ENCODE measurements at places on chromosomes 13 and 19. TPM values are rescaled to one million over a fixed set of nuclear protein-coding genes. Genes with fewer than 3 reads are reported as not detected.
A peak's percentile ranks its signal among the peaks of the same experiment; 100 is the strongest.

DNA sequence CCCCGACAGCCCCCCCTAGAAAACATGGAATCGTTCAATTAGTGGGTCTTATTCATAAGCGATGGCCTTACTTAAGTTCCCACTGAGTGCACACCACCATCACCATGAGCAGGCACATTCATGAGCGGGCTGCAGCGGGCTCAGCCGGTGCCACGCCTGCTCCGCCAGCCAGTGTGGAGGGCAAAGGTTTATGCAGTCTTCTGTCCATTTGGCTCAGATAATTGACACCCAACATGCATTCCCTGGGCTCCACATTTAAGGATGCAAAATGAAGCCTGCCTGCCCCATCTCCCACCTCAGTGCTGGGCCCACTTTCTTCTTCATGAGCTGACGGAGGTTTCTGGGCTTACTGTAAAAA, 12.1 kb downstream of the C19orf12 start:
- H3K27me3 ChIP-seq: no peaks in the 10 kb centered on the region
- H3K4me1 ChIP-seq: peaks cover 22% of the 10 kb centered on the region
- no peak overlapping the region for H3K4me3 ChIP-seq
- no peak for DNase-seq
- peaks cover 54% of the 10 kb centered on the region for H3K36me3 ChIP-seq

GRCh38 chr13:49781806-49782205, 10.7 kb downstream of the KPNA3 start:
- H3K4me1 ChIP-seq: peaks cover 18% of the 10 kb centered on the region
- peaks cover 10% of the 10 kb centered on the region for H3K36me3 ChIP-seq
- H3K27ac ChIP-seq: no peak overlapping the region
- H3K4me3 ChIP-seq: no peak overlapping the region
- no peak for DNase-seq

Gene LRRC25
- not detected for total RNA-seq

DNA sequence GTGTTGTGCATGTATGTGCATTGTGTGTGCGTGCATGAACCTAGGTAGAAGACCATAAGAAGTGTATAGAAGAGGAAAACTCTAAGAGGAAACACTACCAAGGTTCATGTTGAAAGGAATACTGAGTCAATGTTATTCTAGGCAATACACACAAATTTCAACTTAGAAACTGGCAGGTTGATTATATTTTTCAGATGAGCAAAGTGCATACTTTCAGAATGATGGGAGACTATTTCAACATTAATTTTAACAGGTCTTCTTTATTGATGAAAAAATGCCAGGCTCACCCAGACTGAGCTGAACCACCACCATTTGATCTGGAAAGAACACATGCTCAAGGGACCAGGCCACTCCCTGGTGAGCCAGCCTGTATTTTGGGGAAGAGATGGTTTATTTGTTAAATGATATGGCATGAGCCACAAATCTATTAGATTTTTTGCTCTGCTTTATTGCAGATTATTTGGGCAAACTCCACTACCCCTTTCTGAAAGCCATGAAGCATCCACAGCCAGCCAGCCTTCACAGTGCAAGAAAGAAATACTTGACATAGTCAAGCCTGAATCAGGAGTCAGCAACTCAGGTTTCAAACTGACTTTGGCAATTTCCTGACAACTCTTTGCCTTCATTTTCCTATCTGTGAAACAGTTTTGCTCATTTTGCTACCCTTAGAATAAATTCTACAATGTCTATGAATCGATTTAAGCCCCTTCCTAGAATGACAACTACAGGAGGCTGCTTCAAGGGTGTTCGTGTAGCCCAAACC, 368.9 kb downstream of the COG6 start:
- H3K4me3 ChIP-seq: no peak overlapping the region
- H3K36me3 ChIP-seq: peaks cover 9% of the 10 kb centered on the region
- DNase-seq: no peak
- peak overlapping the region; percentile 62 for H3K27ac ChIP-seq

- no peak overlapping the region for H3K4me3 ChIP-seq
- no peaks in the 10 kb centered on the region for H3K36me3 ChIP-seq
- no peak for DNase-seq
- H3K27me3 ChIP-seq: no peaks in the 10 kb centered on the region
- H3K27ac ChIP-seq: no peak overlapping the region
Observed at GRCh38 chr13:22049384-22049783, 378.5 kb downstream of the FGF9 start.

Gene DCLK1
- not detected for total RNA-seq

Gene KLC3
- 0.18 TPM for total RNA-seq

GRCh38 chr13:50513300-50513877, 330.1 kb downstream of the DLEU7 start:
- H3K4me1 ChIP-seq: peaks cover 2% of the 10 kb centered on the region
- no peaks in the 10 kb centered on the region for H3K36me3 ChIP-seq
- H3K4me3 ChIP-seq: no peak overlapping the region
- no peak for DNase-seq
- peaks cover 3% of the 10 kb centered on the region for H3K27me3 ChIP-seq

Gene POU2F2
- 49.5 TPM for total RNA-seq

DNA sequence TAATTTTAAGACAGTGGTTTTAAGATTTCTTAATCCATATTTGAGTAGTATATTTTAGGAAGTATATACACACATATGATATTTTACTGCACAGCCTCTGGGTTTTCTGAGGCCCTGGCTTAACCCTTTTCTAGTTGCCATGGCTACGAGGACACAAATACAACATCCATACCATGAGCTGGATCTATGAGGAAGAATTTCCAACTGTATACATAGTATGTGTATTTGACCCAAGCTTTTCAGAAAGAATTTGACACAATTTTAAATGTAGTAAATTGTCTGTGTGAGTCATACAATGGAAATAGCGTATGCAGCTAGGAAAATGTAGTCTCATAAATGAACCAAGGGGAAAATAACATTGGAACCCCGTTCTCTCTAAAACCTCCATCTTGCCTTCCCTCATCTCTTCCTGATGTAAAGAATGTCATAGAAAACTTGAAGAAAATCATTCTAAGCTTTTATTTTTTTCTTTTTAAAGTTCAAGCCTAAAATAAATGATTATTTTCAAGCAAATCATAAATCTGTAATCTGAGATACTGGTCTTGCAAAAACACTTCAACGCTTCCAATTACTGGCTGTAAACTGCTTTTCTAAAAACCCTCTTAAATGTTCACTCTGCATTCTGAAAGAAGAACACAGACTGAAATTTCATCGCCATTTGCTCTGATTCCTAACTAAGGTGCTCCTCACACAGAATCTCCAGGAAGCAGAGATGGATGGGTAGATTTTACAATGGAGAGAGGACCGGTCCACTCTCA, 172.4 kb downstream of the LACC1 start:
- H3K36me3 ChIP-seq: no peaks in the 10 kb centered on the region
- DNase-seq: no peak
- peaks cover 2% of the 10 kb centered on the region for H3K4me1 ChIP-seq
- no peak overlapping the region for H3K27ac ChIP-seq
- H3K4me3 ChIP-seq: no peak overlapping the region

DNA sequence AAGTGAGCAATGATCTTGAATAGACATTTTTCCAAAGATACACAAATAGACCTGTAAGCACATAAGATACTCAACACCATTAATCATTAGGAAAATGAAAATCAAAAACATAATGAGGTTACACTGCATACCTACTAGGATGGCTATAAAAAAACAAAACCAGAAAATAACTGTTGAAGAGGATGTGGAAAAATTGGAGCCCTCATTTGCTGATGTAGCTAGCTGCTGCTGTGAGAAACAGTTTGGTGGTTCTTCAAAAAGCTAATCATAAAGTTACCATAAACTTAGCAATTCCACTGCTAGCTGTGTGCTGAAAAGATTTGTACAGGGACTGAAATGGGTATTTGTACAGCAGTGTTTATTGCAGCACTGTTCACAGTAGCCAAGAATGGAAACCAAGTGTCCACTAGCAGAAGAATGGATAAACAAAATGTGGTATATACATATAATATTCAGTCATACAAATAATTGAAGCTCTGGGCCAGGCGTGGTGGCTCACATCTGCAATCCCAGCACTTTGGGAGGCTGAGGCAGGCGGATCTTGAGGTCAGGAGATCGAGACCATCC, 46.2 kb downstream of the PDS5B start:
- H3K27me3 ChIP-seq: no peaks in the 10 kb centered on the region
- no peak overlapping the region for H3K4me3 ChIP-seq
- H3K36me3 ChIP-seq: peaks cover 35% of the 10 kb centered on the region
- no peak overlapping the region for H3K27ac ChIP-seq

Gene KBTBD7
- total RNA-seq: 5.8 TPM

Gene ZNF667
- total RNA-seq: 0.09 TPM

DNA sequence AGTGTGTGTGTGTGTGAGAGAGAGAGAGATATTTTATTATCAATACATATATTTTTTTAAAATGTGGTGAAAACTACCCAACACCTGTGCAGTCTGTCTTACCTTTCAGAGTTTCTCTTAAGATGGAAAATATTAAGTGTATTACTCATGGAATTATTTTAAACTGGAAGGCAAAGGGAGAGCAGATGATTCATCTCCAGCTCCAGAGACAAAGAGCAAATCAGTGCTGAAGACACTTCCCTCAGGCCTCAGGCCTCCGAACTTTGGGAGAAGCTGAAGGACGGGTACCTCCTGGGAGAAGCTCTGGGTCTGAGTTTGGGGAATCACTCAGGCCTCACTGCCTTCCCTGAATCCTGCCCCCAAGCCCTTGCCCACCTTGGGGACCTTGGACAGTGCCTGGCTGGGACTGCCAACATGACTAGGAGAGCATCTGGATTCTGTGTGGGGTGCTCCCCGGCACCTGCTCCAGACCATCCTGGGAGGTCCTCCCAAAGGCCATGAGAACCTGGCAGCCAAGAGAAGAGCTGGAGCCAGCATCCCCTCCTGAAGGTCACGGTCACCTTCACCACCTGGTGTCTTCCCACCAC, 170.4 kb upstream of the UBL3 start:
- DNase-seq: no peak
- H3K4me3 ChIP-seq: no peak overlapping the region
- no peak overlapping the region for H3K27ac ChIP-seq
- H3K27me3 ChIP-seq: peaks cover 20% of the 10 kb centered on the region
- H3K4me1 ChIP-seq: no peaks in the 10 kb centered on the region
- H3K36me3 ChIP-seq: no peaks in the 10 kb centered on the region

DNA sequence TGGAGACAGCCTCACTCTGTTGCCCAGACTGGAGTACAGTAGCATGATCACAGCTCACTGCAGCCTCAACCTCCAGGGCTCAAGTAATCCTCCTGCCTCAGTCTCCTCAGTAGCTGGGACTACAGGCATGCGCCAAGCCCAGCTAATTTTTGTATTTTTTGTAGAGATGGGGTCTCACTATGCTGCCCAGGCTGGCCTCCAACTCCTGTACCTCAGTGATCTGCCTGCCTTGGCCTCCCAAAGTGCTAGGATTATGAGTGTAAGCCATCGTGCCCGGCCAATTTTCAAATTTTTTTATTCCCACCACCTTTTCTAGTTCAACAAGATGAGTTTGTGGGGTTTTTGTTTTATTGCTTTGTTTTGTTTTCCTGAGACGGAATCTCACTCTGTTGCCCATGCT, 31.7 kb downstream of the XPO4 start:
- DNase-seq: no peak
- H3K27ac ChIP-seq: no peak overlapping the region
- H3K36me3 ChIP-seq: peaks cover 8% of the 10 kb centered on the region
- H3K4me1 ChIP-seq: peaks cover 6% of the 10 kb centered on the region
